Kidney (tissue), 22 donors: ENCODE measurements at places on chromosomes 3 and 15. TPM values are rescaled to one million over a fixed set of nuclear protein-coding genes. Genes with fewer than 3 reads are reported as not detected.

Gene GRM7
- 0.16 TPM for total RNA-seq

Gene CYP1A2
- not detected for total RNA-seq

DNA sequence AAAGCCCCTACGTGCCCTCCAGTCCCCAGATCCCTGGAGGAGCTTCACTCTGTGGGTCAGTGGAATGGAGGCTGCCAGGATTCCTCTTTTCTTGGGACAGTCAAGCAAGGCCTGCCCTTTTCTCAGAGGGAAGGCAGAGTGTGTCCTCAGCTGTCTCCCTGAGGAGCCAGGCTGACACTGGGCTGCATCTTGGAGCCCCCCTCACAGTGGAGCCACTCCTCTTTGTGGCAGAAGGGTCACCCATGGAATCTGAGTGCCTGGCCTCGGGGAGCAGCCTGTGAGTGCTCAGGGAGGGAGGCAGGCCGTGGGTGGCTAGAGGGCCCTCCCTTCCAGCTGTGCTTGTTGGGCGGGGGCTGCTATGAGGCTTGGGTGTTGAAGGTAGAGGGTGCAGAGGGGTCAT lies 41.2 kb downstream of the BOC start:
- H3K4me1 ChIP-seq, result peaks cover 10% of the 10 kb centered on the region
- no peak overlapping the region for H3K27ac ChIP-seq
- H3K27me3 ChIP-seq, result no peaks in the 10 kb centered on the region

GRCh38 chr3:52455283-52456168 lies at the start of gene NISCH:
Gene NISCH, plus strand, starts transcription at chr3:52455604. Its CDS starts 38 bp downstream, at chr3:52455642.
- peaks cover 32% of the 10 kb centered on the region for H3K4me1 ChIP-seq
- peak; percentile 95 for DNase-seq
- H3K36me3 ChIP-seq, result peaks cover 22% of the 10 kb centered on the region
- H3K27ac ChIP-seq, result peak within 1 kb of the TSS; percentile 90
- no peaks in the 10 kb centered on the region for H3K27me3 ChIP-seq

Gene OR5K2
- not detected for total RNA-seq

DNA sequence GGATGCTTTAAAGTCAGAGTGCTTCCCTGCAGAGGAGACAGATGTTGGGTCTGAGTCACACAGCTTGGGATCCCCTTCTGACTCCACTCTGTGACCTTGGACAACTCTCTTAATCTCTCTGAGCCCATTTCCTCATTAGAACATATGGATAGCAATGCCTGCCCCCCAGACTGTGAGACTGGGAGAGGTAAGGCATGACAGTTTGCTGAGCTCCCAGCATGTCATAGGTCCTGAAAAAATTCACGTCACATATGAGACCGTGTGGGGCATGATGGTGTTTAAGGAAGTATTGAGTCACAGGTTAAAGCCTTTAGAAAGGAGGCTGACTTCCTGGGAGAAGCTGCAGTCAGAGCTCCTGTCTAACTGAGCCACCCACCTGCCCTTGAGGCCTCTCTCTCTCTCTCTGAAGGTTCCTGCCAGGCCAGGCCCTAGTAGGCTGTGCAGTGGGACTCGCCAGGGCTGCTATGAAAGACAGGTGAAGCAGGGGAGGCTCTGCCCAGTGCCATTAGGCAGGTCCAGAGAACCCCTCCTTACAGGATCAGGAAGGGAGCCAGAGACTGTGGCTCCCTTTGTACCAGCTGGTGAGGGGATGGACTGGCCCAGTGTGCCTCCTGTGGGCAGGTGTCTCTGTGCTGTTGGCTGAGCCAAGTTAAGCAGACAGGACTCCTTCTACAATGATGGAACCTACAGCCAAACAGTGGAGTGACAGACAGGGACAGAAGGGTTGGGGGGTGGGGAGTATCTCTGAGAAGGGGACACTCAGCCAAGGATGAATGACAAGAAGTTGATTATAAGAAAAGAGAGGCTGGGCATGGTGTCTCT lies 19.5 kb upstream of the DOCK3 start:
- H3K36me3 ChIP-seq, result no peaks in the 10 kb centered on the region
- no peaks in the 10 kb centered on the region for H3K4me1 ChIP-seq
- H3K27ac ChIP-seq, result no peak overlapping the region
- no peak overlapping the region for H3K4me3 ChIP-seq

DNA sequence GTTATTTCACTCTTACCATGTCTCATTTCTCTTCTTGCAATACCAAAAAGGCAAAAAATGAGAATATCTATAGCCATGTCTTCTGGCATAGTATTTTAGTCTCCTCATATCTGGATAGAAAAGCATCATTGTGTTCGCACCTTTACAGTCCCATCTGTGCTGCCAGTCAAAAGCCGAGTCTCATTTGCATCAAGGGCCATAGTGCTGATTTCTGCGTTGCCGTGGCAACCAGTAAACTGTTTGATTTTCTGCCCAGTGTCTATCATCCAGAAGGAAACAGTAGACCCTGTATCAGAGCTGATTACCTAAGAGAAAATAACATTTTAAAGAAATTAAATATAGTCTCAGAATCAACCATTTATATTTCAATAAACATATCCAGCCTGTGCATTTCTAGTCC lies 86.1 kb upstream of the SERPINI2 start:
- H3K27me3 ChIP-seq, result no peaks in the 10 kb centered on the region
- H3K4me3 ChIP-seq, result no peak overlapping the region
- no peak for DNase-seq
- H3K27ac ChIP-seq, result no peak overlapping the region

GRCh38 chr3:73601011-73601410 lies 23.7 kb downstream of the PDZRN3 start:
- H3K27me3 ChIP-seq, result no peaks in the 10 kb centered on the region
- no peak overlapping the region for H3K27ac ChIP-seq

DNA sequence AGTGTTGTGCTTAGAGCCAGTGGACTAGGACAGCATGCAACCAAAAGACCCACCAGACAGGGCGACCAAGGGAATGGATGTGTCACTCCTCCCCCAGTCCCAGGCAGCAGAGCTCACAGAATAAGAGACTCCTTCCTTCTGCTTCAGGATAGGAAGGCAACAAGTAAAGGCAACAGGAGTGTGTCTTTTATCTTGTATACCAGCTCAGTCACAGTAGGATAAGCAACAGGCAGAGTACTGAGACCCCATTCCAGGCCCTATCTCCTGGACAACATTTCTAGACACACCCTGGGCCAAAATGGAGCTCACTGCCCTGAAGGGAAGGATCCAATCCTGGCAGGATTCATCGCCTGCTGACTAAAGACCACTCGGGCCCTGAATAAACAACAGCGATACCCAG lies 25.0 kb downstream of the PDCD10 start:
- H3K4me3 ChIP-seq, result no peak overlapping the region
- H3K27ac ChIP-seq, result no peak overlapping the region
- DNase-seq, result no peak
- peaks cover 7% of the 10 kb centered on the region for H3K36me3 ChIP-seq

GRCh38 chr3:114350271-114350670 lies 56.4 kb downstream of the TIGIT start:
- no peaks in the 10 kb centered on the region for H3K27me3 ChIP-seq
- H3K4me3 ChIP-seq, result no peak overlapping the region
- no peaks in the 10 kb centered on the region for H3K4me1 ChIP-seq
- H3K27ac ChIP-seq, result no peak overlapping the region

DNA sequence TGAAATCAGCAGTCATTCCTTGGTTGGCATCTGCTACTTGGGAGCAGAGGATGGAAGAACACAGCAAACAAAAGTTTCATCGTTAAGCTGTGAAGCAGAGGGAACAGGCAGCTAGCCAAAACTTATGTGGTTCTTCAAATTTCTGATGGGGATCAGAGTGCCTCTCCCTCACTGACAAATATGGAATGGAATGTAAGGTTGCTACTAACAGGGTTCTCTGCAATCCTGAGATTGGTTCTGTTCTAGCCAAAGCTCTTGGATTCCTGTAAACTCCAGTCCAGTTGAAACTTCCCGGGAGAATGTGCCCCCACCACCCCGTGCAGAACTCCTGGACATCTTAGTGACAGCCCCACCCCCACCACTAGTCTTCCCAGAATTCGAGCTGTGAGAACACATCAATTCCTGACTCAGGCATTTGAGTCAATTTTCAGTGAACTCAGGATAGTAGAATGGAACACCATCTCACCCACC lies 55.9 kb upstream of the PHLDB2 start:
- H3K27ac ChIP-seq, result peak overlapping the region; percentile 64
- no peaks in the 10 kb centered on the region for H3K4me1 ChIP-seq
- H3K4me3 ChIP-seq, result no peak overlapping the region
- no peaks in the 10 kb centered on the region for H3K36me3 ChIP-seq
- DNase-seq, result no peak

- H3K27ac ChIP-seq, result peak overlapping the region; percentile 95
- peaks cover 3% of the 10 kb centered on the region for H3K4me1 ChIP-seq
- no peaks in the 10 kb centered on the region for H3K27me3 ChIP-seq
- no peaks in the 10 kb centered on the region for H3K36me3 ChIP-seq
These were observed 603 bp upstream of the SELENOK start for GRCh38 chr3:53892286-53892637.

DNA sequence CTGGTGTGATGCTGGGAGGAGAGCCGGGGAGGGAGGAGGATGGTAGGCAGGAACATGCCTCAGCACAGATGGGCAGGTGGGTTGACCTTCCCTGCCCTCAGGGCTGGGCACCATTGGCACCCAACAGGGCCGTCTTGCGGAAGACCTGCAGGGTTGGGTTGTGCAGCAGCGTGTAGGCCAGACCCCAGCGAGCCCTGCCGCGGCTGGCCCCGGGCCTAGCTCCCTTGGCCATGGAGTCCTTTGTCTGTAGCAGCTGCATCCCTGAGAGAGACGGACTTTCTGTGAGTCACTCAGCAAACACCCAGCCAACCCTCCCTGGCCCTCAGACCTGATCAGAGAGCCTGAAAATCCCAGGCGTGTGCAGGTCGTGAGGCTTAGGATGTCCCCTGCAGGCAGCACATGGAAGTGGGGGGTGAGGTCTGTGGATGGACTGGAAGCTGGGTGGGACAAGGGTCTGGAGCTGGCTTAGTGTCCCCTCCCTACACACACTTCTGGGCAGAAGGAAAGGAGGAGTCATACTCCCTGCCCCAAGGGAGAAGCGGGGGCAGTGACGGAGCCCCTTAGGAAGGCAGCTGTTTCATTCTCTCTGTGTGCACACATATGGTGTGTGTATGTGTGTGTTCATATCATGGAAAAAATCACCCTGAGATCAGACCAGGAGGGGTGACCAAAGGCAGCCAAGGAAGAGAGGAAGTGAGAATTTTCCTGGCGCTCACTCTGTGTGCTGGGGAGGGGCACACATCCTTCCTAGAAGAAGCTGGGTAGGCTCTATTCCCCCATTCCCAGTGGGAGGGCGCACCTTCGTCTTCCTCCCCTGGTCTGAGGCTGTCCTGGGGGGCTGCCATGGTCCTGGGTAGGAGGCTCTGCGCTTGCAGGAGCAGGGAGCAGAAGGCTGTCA lies 6.7 kb downstream of the ISLR start:
- H3K27me3 ChIP-seq, result no peaks in the 10 kb centered on the region
- no peak overlapping the region for H3K27ac ChIP-seq
- H3K4me3 ChIP-seq, result no peak overlapping the region
- no peak for DNase-seq
- no peaks in the 10 kb centered on the region for H3K36me3 ChIP-seq
- peaks cover 3% of the 10 kb centered on the region for H3K4me1 ChIP-seq
